GM20000 (cell line): ENCODE measurements at places on chromosomes 11 and 22.

- no peak for DNase-seq
Measured at GRCh38 chr11:115488945-115489344, 15.3 kb downstream of the CADM1 start.

DNA sequence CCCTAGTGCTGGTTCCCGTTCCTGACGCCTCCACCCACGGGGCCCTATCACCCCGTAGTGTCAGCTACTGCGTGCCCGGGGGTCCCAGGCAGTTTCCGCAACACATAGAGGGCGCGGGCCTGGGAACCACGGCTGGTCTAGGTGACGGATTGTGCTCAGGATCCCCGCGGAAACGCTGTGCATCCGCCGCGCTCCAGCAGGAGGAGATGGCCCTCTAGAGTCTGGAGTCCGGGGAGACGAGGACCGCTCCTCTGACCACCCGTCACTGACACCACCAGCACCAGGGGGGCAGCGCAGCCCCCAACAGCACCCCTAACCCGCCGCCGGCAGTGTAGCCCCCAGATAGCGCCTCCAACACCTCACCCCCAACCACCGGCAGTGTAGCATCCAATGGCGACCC is 4.4 kb upstream of the RFPL3 start:
- DNase-seq = no peak

GRCh38 chr11:82216927-82217570 is 516.6 kb downstream of the FAM181B start:
- no peak for DNase-seq

DNA sequence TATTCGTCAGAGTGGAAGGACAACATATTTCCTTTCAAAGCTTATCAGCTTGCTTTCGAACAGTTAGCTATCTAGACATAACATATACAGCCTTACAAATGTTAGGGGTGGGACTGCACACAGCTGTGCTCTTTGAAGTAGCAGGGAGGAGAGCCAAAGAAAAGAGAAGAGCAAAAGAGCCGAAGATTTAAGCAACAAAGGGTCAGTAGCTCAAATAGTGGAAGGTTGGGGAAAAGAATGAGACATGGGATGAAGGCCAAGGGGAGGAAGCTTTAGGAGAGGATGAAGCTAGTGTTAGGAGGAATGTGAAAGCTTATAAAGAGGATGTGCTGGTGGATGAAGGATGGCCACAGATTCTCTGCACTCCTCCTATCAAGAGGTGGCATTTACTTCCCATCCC is 31.8 kb upstream of the IGSF22 start:
- DNase-seq = no peak

DNA sequence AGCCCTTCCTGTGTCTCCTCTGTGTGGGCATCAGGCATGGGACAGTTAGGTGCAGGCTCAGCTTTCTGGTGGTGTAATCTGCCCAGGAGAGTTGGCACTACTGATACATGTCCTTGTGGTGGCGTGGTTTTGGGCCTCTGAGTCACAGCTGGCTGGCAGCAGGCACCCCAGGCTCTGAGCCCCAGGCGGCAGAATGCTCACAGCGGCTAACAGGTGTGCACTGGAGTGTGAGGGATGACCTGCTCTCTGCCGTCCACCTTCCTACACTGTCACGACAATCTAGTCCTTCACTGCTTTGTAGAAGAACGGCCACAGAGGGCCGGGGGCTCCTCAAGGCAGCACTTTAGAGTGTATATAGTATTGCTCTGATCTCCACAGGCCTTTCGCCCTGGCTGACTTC is 100.3 kb upstream of the PITPNB start:
- no peak for DNase-seq
